ENCODE measurements at places on chromosomes 2 and 18.
A peak's percentile ranks its signal among the peaks of the same experiment; 100 is the strongest.

DNA sequence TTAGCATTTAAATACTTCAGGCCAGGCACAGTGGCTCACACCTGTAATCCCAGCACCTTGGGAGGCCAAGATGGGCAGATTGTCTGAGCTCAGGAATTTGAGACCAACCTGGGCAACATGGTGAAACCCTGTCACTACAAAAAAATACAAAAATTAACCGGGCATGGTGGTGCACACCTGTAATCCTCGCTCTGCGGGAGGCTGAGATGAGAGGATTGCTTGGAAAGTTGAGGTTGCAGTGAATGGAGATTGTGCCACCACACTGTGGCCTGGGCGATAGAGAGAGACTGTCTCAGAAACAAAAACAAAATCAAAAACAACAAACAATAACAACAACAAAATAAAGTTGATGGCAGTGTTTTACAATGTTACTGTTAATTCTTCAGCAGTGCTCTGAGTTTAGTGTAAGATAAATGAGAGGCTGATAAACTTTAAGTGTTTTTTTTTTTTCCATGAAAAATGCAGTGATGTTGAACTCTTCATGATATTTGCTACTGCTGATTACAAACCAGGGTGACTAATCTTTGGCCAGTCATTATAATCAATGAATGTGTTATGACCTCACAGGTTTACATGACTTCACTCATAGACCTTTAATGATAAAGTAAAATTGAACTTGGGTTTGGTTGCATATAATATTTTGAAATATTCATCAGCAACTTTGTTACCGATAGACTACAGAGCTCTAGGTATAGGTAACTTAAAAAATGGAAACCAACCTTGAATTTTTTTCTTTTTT, 2.5 kb downstream of the ITGAV start:
- no peaks in the 10 kb centered on the region for H3K27me3 ChIP-seq
- no peaks in the 10 kb centered on the region for H3K4me1 ChIP-seq
- H3K36me3 ChIP-seq = no peaks in the 10 kb centered on the region
- no peak overlapping the region for H3K27ac ChIP-seq

GRCh38 chr2:213290501-213290900, 6.2 kb downstream of the SPAG16 start:
- H3K27me3 ChIP-seq = no peaks in the 10 kb centered on the region
- no peak overlapping the region for H3K27ac ChIP-seq
- no peaks in the 10 kb centered on the region for H3K4me1 ChIP-seq
- H3K36me3 ChIP-seq = peaks cover 15% of the 10 kb centered on the region

DNA sequence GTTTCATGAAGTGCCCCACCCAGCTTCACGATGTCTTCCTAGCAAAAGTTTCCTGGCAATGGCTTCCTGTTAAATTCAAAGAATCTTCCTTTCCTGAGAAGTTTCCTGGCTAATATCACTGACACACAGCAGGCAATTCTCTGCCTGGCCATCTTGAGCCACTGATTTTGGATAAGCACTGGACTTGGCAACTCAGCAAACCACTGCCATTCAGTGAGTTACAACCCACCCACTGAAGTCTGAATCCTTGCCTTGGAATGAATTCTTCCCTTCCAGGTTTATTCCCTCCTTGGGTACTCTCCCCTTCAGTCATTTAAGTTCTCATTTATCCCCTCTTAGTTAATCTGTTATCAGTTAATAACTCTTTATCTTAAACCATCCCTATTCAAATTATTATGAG, 426.0 kb downstream of the MBD2 start:
- H3K4me1 ChIP-seq = no peaks in the 10 kb centered on the region
- H3K4me3 ChIP-seq = no peak overlapping the region
- no peaks in the 10 kb centered on the region for H3K27me3 ChIP-seq
- no peaks in the 10 kb centered on the region for H3K36me3 ChIP-seq
- no peak for DNase-seq

- no peaks in the 10 kb centered on the region for H3K36me3 ChIP-seq
- H3K4me1 ChIP-seq = no peaks in the 10 kb centered on the region
- no peak overlapping the region for H3K27ac ChIP-seq
These were observed 83.7 kb downstream of the EN1 start for GRCh38 chr2:118763797-118764196.

- H3K4me3 ChIP-seq = no peak overlapping the region
- H3K27me3 ChIP-seq = peaks cover 37% of the 10 kb centered on the region
- H3K36me3 ChIP-seq = no peaks in the 10 kb centered on the region
- DNase-seq = peak; percentile 92
These were observed 85.1 kb downstream of the CTAGE1 start for GRCh38 chr18:22332590-22332989.

DNA sequence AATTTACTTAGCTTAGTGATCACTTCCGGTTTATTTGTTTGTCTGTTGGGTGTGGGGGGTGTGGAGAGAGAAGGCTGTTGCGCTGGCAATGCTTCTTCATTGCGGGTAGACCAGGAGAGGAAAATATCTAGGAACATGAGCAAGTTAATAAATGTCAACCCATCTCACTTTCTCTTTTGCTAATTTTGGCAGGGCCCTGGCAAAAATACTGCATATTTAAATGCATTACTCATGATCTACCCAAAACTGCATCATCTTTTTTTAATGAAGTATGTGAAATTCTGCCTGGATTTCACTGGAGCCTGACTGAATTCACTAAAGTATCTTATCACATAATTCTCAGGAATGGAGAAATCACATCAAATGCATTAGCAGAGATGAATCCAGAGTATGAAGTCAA, 1131.0 kb upstream of the NXPH2 start:
- no peak overlapping the region for H3K4me3 ChIP-seq
- no peaks in the 10 kb centered on the region for H3K27me3 ChIP-seq
- no peak for DNase-seq
- H3K27ac ChIP-seq = no peak overlapping the region
- H3K36me3 ChIP-seq = no peaks in the 10 kb centered on the region
- no peaks in the 10 kb centered on the region for H3K4me1 ChIP-seq

- DNase-seq = no peak
- peaks cover 28% of the 10 kb centered on the region for H3K36me3 ChIP-seq
- H3K27me3 ChIP-seq = no peaks in the 10 kb centered on the region
- no peak overlapping the region for H3K4me3 ChIP-seq
These were observed 126.7 kb downstream of the OLA1 start for GRCh38 chr2:174121612-174122011.

DNA sequence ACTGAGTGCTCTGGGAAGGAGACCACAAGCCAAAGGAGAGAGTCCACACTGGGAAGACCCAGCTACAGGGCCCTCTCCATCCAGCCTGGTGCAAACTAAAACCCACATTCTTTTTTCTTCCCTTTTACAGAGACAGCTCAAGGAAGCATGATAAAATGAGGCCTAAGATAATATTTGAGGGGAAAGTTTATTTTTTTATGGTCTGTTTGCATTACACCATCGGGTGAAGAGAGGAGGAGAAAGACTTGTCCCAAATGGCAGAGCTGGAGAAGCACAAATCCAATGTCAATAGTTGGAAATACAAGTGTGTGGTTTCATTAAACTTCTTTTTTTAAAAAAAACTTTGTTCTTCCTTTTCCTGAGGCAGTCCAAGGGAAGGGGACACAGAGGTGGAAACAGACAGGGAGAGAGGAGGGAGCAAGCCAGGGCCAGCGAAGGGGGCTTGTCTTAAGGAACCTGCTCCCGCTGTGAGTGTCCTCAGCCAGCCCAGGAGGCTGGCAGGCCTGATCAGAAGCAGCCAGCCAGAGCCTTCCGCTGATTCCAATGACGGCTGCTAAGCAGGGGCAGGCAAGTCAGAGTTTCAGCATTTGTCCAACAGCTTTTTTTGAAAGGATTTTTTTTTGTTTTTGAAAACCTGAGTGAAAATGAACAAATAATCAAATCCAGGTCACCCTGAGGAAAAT, 203.8 kb upstream of the SIX2 start:
- no peak overlapping the region for H3K27ac ChIP-seq
- no peaks in the 10 kb centered on the region for H3K36me3 ChIP-seq

GRCh38 chr2:232888099-232888836, 18.2 kb downstream of the SNORC start:
- DNase-seq = peak; percentile 40
- no peak overlapping the region for H3K4me3 ChIP-seq
- H3K36me3 ChIP-seq = no peaks in the 10 kb centered on the region
- H3K27ac ChIP-seq = no peak overlapping the region

GRCh38 chr2:196454492-196454891, 185.0 kb upstream of the CCDC150 start:
- no peaks in the 10 kb centered on the region for H3K4me1 ChIP-seq
- H3K36me3 ChIP-seq = no peaks in the 10 kb centered on the region
- DNase-seq = no peak
- H3K4me3 ChIP-seq = no peak overlapping the region
- H3K27ac ChIP-seq = no peak overlapping the region
- H3K27me3 ChIP-seq = no peaks in the 10 kb centered on the region

- H3K4me3 ChIP-seq = peak overlapping the region; percentile 53
- no peak overlapping the region for H3K27ac ChIP-seq
- H3K4me1 ChIP-seq = no peaks in the 10 kb centered on the region
- peaks cover 40% of the 10 kb centered on the region for H3K36me3 ChIP-seq
- DNase-seq = no peak
These were observed 132.1 kb downstream of the CTIF start for GRCh38 chr18:48670751-48671560.

DNA sequence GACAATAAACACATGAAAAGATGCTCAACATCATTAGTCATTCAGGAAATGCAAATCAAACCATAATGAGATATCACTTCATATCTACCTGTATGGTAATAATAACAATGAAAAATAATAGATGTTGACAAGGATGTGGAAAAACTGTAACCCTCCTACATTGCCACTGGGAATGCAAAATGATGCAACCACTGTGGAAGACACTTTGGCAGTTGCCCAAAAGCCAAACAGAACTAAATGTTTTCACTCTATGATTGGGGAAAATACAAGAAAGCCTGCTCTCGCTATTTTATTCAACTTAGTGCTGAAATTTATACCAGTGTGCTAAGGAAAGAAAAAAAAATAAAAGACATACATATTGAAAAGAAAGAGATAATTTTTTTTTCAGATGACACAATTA, 934.5 kb downstream of the CNTNAP5 start:
- H3K27me3 ChIP-seq = no peaks in the 10 kb centered on the region
- no peak overlapping the region for H3K27ac ChIP-seq
- no peaks in the 10 kb centered on the region for H3K4me1 ChIP-seq
- no peak overlapping the region for H3K4me3 ChIP-seq
- H3K36me3 ChIP-seq = no peaks in the 10 kb centered on the region

GRCh38 chr2:112768432-112768831, 4.0 kb upstream of the CKAP2L start:
- H3K27me3 ChIP-seq = no peaks in the 10 kb centered on the region
- H3K36me3 ChIP-seq = no peaks in the 10 kb centered on the region
- no peak for DNase-seq
- H3K4me1 ChIP-seq = peaks cover 3% of the 10 kb centered on the region
- no peak overlapping the region for H3K27ac ChIP-seq

- peak; percentile 48 for DNase-seq
- no peak overlapping the region for H3K27ac ChIP-seq
- no peaks in the 10 kb centered on the region for H3K4me1 ChIP-seq
- H3K4me3 ChIP-seq = no peak overlapping the region
These were observed 97.6 kb downstream of the NDUFA10 start for GRCh38 chr2:239927424-239927981.

- H3K27me3 ChIP-seq = peaks cover 77% of the 10 kb centered on the region
- no peaks in the 10 kb centered on the region for H3K4me1 ChIP-seq
- DNase-seq = peak; percentile 74
- no peak overlapping the region for H3K27ac ChIP-seq
- H3K36me3 ChIP-seq = no peaks in the 10 kb centered on the region
- peak overlapping the region; percentile 94 for H3K4me3 ChIP-seq
These were observed 886 bp downstream of the PRKCE start for GRCh38 chr2:45652090-45653031.

GRCh38 chr2:179741317-179741716, 120.1 kb downstream of the ZNF385B start:
- no peaks in the 10 kb centered on the region for H3K36me3 ChIP-seq
- no peak for DNase-seq
- H3K4me3 ChIP-seq = no peak overlapping the region
- H3K27me3 ChIP-seq = no peaks in the 10 kb centered on the region
- no peaks in the 10 kb centered on the region for H3K4me1 ChIP-seq

DNA sequence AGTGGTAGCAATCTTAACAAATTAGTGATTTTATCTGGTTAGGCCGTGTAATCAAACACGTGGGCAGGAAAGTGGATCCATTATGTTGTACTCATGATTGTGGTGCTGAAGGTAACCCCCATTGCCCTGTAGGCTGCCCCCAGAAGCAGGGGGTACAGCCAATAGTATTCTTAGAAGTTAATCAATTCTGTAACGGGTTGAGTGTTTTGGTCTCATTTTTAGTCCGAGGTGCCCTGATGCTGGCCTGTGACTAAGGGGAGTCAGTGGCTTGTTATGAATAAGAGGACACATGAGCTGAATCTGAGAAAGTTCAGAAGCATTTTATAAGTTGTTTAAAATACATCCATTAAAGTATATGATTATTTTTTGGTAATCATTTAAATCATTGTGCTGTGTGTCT, 8.6 kb downstream of the EPAS1 start:
- no peak overlapping the region for H3K4me3 ChIP-seq
- H3K36me3 ChIP-seq = no peaks in the 10 kb centered on the region
- H3K27me3 ChIP-seq = peaks cover 90% of the 10 kb centered on the region

- no peaks in the 10 kb centered on the region for H3K4me1 ChIP-seq
- H3K36me3 ChIP-seq = no peaks in the 10 kb centered on the region
- no peak for DNase-seq
These were observed 406.6 kb downstream of the ARHGAP15 start for GRCh38 chr2:143535802-143536201.

DNA sequence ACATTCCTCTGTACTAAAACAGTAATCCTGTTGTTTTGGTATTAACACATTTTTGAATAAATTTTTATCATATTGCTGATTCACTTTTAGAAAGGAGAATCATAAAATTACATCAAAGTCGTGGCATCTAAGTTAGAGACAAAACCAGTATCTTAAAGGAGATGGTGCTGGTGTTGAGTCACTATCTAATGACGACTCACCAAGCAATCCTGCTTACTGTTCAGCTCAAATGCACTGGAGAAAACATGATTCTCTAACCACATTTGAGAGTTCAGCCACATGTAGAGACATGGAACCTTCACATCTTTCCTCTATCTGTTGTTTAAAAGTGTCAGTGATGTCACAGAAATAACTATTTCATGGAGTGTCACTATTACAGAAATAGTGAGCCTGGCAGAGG, 473.8 kb downstream of the TGIF1 start:
- H3K36me3 ChIP-seq = no peaks in the 10 kb centered on the region
- no peak for DNase-seq
- H3K4me3 ChIP-seq = no peak overlapping the region
- H3K4me1 ChIP-seq = no peaks in the 10 kb centered on the region

Data from endodermal cell (in vitro differentiated cells).